Stimulated activated naive CD8-positive, alpha-beta T cell treated with anti-CD3 and anti-CD28 coated beads, Interleukin-15, Interleukin-2, amounts not matched to agents 100 U/mL and 50 U/mL, for 24 hours (primary cell): ENCODE measurements at places on chromosomes 4 and X.

- DNase-seq: no peak
Measured at GRCh38 chrX:122582975-122583305, 601.1 kb upstream of the GRIA3 start.

- no peak for DNase-seq
Measured at GRCh38 chr4:12933760-12934221, 550.3 kb downstream of the RAB28 start.

GRCh38 chrX:134654398-134655012 lies 3.8 kb downstream of the PLAC1 start:
- DNase-seq: peak; percentile 15

- DNase-seq: no peak
Measured at GRCh38 chr4:153045111-153045982, 109.2 kb downstream of the FHDC1 start.

GRCh38 chr4:76634220-76634619 lies 199.2 kb downstream of the SHROOM3 start:
- no peak for DNase-seq

DNA sequence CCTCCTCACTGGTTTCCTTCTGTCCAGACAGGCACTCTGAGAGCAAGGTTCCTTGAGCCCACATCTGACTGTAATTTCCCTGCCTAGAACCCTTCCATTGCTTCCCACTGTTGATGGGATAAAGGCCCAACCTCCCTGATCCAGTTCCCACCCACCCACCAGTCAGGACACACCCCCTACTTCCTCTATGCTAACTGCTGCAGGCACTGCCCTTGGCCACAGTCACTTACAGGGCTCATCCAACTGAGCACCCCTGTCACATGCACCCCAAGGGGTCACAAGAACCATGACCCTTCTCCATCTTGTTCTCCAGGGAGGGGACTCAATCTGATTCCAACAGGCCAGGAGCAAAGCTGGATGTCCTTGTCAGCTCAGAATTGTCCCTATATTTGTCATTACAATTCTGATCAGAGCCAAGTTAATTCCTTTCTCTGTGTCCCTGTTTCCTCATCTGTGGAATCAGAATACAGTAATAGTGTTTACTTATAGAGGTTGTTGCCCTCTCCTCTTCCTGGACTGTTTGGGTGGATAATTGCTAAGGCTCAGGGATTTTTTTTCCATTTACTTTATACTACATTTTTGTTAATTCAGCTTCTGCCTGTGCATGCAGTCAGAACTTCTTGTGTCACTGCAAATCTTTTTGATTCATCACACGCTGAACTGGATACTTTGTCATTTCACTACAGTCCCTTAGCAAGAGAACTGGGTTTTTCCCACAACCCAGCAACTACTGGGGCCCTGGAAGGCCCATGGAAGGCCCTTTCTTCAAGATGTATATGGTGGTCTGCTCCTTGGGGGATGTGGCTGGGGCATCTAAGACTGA lies 105.6 kb upstream of the MAMLD1 start:
- no peak for DNase-seq

GRCh38 chrX:80817002-80817401 lies 7.3 kb upstream of the BRWD3 start:
- no peak for DNase-seq

DNA sequence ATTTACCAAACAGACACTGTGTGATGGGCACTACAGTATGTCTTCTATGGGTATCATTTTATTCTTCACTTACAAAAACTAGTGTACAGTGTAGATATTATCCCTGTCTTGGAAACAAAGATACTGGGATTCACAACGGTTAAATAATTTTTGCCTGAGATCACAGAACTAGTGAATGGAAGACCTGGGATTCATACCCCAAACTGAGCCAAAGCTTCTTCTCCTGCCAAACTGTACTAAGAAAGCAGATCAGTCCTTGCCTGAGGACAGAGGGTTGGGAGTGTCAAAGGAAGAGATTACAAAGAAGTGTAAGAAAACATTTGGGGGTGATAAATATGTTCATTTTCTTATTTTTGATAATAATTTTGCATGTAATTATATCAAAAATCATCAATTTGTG lies 43.1 kb downstream of the PPA2 start:
- DNase-seq: no peak

- no peak for DNase-seq
Measured at GRCh38 chr4:81040012-81040659, 9.6 kb downstream of the BMP3 start.

- no peak for DNase-seq
Measured at GRCh38 chr4:104394406-104395167, 100.1 kb downstream of the CXXC4 start.

DNA sequence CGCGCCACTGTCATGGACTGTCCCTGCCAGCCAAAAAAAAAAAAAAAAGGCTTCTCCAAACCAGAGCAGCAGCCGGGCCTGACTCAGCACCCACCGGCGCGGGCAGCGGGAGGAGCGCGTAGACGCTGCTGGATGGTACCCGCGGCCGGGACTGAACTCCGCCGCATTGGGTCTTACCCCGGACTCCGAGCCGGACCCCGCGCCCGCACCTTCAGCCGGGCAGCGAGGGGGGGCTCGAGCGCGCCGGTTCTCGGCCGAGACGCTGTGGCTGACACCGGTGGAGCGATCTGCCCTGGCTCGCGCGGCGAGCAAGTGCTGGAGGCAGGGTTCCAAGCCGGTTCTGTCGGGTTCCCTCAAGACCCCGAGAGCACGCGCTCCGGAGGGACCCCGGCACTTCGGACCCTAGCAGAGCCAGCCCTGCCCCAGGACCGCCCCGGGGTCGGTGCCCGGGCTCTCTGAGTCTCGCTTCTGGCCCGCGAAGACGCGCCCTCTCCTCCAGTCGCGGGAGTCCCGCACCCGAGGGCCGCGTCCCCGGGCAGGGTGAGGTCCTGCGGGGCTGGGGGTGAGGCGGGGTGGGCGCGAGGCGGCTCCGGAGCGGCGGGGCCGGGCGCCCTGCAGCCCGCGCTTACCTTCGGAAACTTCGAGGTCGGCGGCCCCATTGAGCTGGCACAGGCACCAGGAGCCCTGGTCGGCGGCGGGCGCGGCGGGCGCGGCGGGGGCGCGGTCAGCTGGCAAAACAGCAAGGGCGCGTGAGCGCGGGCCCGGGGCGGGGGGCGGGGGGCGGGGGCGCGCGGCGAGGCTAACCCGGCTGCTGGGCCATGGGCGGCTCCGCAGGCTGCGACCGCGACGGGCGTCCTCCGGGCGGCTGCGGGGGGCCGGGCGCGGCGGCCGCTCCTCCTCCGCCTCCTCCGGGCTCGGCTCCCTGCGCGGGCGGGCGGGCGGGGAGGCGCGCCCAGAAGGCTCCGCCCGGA lies 11.8 kb upstream of the MAN2B2 start:
- DNase-seq: no peak

DNA sequence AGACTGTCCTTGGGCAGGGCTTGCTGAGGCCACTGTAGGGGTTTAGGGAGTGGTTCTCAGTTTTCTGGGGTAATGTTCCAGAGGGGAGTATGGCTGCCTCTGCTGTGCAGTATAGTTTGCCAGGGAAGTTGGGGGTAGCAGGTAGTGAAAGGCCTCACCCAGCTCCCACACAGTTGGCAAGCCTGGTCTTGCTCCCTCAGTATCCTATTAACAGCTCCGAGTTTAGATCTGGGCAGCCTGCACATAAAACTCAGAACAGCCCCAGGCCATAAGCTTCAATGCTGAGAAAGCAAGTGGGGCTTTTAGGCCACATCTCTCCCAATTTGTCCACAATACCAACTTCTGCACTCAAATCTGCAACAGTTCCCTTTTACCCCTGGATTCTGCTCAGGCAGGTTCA lies 205.2 kb downstream of the GALNTL6 start:
- DNase-seq: no peak

DNA sequence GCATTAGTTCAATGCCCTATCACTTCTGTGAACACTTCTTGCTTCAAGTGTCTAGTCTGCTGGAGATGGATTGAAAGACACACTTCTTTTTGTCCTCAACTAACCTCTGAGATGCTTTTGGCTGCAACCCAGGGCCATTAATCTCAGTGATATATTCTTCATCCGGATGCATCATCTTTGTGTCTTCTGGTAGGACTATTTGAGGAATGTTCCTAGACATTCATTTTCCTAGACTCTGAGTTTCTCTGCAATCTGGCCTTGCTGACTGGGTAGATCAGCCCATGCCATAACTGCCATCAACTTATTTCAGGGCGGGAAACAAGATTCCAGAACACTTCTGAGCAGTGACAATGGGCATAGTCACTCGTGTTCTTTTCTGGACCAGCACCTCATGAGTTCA lies 329.4 kb downstream of the PDGFC start:
- DNase-seq: no peak

DNA sequence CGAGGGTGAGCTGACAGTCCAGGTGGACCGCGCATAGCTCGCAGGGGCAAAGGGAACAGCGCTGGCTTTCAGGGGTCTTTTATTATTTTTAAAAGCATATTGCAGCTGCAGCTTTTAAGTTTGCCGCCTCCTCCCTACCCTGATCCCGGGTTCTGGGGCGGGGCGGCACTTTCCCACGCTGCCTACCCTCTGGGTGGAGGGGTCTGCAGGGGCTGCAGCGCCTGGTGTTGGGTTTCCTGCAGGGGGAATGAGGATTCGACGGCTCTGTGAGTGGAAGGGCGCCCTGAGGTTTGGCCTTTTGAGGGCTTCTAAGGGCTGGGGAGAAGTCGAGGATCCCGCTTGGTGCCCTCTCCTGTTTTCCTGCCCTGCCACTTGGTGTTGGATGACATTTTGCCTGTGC lies 80.7 kb upstream of the SCML1 start:
- DNase-seq: no peak

DNA sequence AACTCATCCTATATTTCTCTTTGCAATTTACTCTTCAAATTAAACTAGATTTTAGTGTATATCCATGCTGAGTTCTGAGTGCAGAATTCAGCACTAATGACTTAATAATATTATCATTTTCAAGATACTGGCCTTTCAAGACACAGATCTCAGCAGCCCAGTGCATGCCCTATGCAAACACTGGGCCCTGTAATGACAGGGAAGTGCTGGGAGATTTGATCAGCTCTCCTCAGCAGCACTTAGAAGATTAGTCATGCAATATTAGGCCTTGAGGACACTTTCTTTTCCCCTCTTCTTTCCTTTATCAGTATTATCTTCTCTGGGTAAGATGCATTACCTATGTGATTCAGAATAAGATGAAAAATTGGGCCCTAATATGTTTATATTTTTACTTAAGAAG lies 207.1 kb downstream of the PPP3CA start:
- no peak for DNase-seq

DNA sequence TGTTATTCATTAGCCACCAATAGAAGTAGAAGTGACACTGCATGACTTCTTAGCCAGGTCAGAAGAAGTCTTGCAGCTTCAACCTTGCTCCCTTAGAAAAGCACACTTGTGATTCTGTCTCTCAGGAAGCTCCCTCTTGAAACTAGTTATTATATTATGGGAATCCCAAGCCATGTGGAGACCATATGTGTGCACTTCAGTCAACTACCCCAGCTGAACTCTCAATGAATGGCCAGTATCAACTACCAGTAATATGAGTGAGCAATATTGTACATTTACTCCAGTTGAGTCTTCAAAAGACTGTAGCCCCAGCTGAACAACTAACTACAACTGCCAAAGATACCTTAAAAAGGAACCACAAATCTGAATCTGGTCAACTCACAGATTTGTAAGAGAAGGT lies 77.1 kb upstream of the GABRA3 start:
- no peak for DNase-seq

- no peak for DNase-seq
Measured at GRCh38 chrX:124208660-124209059, 123.8 kb upstream of the TEX13D start.

- no peak for DNase-seq
Measured at GRCh38 chr4:2421928-2422327, 3.2 kb downstream of the CFAP99 start.

GRCh38 chr4:176359590-176359989 lies 39.8 kb downstream of the SPCS3 start:
- no peak for DNase-seq

GRCh38 chr4:125368671-125369081 lies 53.9 kb downstream of the FAT4 start:
- DNase-seq: no peak

DNA sequence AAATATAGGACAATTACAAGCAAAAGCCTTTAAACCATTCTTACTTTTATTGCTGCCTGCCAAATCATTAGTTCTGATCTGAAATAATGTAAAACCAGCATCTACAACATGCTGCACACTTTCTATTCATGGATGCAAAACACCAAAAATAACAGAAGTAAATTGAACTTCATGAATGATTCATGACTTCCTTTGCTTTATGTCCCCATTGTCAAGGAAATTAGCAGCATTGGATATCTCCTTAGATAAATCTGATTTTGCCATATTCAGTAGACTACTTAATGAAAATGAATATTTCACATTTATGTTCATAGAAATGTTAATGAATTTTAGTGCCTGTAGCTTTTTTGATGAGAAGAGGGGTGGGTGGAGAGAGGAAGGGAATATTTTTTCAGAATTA lies 132.6 kb downstream of the COMMD8 start:
- DNase-seq: no peak

DNA sequence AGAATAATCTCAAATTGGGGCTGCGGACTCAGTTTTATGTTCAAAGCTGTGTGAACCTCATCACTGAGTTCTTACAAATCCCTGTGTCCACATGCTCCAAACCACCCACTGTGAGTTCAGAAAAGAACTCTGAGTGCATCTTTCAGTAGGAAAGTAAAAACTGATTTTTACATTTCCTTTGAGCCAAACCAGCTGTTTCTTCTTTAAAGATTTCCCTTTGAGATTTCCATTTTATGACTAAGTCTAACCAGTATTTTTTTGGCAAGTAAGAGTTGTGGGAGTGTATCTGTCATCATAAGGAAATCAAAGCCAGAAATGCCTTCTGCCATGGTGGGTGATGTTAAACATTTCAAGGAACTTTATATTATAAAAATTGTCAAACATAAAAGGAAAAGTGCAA lies 100.0 kb downstream of the TET2 start:
- no peak for DNase-seq

GRCh38 chr4:47533689-47534347 lies 48.7 kb downstream of the ATP10D start:
- DNase-seq: no peak
